Activated CD8-positive, alpha-beta memory T cell treated with anti-CD3 and anti-CD28 coated beads for 1 hour (primary cell): ENCODE measurements at places on chromosomes 2 and 18.

DNA sequence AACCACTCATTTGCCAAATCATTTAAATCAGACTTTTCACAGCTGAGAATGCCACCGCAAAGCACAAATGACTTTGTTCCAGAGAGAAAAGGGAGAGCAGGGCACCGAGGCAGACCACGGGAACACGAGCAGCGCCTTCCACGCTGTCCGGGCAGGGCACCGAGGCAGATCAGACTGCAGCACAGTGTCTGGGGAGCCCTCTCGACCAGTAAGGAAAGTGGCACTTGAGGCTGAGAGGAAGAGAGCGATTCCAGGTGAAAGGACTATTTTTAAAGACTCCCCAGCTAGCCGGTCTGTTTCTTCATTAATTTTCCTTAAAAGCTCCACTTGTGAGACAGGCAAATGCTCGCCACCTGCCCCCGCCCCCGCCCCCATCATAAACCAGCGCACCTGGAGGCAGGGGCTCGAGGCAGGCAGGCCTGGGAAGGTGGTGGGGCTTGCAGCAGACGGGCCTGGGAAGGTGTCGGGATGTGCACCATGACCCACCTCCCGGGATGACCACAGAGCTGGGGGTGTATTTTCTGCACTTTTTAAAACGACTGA is 80.9 kb upstream of the CTDP1 start:
- DNase-seq, result no peak

DNA sequence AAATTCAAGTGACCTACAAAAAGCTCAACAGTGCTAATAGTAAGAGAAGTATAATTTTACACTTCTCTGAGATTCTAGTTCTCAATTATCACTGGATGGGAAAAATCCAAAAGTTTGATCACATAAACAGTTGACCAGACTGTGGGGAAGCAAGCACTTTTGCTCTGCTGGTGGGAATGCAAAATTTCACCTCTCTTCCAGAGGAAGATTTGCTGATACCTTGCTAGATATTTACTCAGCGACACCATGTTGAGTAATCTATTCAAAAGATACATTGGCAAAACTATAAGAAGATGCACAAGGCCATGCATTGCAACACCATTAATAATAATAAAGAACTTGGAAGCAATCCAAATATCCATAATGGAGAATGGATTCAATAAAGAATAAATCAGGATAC is 204.4 kb downstream of the MREG start:
- DNase-seq, result no peak

DNA sequence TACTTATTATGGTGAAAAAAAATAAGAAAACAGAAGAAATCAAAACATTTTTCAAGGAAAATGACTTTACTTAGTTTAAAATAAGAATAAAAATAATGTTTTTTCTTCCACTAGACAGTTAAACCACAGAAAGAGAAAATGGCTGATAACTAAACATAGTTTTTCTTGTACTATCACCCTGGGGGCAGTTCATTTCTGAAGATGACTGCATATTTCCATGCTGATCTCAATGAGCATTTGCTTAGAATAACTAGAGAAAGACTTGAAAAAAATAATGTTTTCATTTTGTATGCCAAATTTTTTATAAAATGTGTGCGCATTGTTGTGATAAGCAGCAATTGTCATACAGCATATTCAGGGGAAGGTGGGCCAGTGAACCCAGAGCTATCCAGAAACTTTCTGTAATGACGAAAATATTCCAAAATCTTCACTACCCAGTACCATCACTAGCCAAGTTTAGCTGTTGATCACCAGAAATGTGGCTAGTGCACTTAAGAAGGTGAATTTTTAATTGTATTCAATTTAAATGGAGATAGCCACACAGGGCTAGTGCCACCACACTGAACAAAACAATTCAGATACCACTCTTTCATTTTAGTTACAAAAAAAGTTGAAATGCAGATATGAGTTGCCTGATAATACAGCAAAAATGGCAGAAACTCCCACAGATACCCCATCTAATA is 513.4 kb upstream of the NETO1 start:
- no peak for DNase-seq

- no peak for DNase-seq
These were observed 181.0 kb upstream of the SALL3 start for GRCh38 chr18:78798402-78799175.
